ENCODE measurements at places on chromosomes 2 and 18.
A peak's percentile ranks its signal among the peaks of the same experiment; 100 is the strongest.

DNA sequence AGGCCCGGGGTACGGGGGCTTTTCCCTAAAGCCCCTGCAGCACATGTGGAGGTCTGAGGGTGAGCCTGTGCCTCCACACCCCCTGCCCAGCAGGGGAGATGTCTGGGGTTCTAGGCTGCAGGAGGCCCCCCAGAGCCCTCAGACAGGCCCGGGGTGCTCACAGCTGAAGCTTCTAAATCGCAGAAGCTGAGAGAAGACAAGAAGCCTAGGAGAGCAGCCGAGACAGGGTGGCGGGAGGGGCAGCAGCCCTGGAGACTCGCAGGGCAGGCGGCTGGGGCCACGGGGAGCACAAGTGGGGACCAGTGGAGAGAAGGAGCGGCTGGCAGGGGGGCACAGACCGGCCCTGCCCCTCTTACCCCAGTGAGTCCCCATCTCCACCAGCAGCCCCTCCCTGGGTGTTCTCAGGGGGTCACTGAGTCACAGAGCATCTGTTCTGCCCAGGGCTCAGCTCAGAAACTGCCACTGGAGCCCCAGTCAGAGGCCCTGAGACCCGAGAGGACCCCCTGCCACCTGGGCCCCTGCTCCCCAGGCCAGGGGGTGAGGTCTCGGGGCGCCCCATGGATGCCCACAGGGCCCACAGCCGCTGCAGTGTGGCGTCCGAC, 26.1 kb downstream of the GPC1 start:
- no peak for DNase-seq

GRCh38 chr2:20506201-20506685, 59.4 kb downstream of the RHOB start:
- DNase-seq = peak; percentile 54

DNA sequence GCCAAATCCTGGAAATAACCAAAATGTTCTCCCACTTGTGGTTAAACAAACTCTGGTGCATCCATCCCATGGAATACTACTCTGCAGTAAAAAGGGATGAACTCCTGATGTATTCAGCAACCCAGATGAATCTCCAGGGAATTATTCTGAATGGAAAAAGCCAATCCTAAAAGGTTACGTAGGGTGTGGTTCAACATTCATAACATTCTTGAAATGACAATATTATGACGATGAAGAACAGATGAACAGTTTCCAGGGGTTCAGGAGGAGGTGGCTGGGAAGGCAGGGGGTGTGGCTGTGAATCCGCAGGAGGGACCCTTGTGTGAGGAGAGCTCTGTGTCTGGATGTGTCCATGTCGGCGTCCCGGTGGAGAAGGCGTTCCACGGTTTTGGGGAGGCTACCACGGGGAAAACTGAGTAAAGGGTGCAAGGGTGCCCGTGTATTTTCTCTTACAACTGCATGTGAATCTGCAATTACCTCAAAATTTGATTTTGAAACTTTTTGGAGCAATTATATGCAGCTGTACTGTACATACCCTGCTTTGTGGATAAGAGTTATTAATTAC, 47.3 kb downstream of the KCNG2 start:
- no peak for DNase-seq

DNA sequence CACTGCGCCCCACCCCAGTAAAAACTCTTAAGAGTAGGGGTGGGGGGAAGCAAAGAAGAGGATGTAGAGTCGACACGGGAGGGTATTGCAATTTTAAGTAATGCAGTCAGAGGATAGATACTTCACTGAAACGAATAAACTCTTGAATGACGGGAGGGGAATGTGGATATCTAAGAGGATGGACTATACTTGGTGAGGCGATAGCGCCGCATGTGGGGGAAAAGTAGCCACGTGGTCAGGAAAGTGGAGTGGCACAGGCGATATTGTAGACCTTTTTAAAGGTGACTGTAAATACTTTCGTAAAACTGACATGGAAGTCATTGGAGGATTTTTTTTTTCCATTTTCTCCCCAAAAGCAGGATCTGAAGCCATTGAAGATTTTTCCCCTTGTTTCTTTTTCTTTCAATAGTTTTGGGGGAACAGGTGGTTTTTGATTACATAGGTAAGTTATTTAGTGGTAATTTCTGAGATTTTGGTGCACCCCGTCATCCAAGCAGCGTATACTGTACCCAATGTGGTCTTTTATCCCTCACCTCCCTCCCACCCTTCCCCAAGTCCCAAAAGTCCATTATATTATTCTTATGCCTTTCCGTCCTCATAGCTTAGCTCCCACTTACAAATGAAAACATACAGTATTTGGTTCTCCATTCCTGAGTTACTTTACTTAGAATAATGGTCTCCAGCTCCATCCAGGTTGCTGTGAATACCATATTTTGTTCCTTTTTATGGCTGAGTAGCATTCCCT, 13.8 kb downstream of the CLK1 start:
- no peak for DNase-seq

DNA sequence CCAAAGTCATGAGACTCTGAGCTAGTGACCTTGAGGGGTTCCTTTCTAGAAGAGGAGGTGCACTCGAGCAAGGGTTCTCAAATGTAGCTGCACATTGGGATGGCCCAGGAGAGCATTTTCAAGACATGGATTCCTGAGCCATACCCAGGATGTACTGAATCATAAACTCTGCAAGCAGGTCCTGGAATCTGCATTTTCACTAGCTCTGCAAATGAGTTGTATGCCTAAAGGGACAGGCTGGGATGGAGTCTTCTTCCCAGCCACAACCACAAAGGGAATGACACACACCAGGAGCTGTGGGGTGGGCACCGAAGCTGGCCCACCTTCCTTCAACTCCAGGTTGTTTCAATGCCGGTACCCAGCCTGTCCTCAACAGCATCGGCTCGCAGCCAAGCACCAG, 90.6 kb downstream of the GALNT14 start:
- DNase-seq = no peak
